Calu3 (cell line): ENCODE measurements at places on chromosomes 6 and 20. TPM values are rescaled to one million over a fixed set of nuclear protein-coding genes. Genes with fewer than 3 reads are reported as not detected.
A peak's percentile ranks its signal among the peaks of the same experiment; 100 is the strongest.

DNA sequence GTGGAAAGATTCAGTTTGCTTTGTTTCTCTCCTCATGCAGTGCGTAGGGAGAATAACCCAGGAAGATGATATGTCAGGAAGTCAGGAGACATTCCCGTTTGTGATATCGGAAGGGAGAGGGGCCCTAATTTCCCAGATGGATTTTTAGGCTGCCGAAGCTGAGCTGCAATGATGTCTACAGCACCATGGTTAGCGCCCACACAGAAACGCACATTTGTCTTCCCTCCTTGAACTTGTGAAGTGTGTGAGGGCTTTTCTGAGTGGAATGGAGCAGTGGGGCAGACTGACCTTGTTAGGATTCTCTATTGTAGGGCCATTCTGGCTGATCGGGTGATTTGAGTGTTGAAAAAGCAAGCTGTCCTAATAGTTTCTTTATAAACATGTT lies 191.3 kb upstream of the ARG1 start:
- no peak for DNase-seq
- peaks cover 66% of the 10 kb centered on the region for H3K27me3 ChIP-seq
- no peak overlapping the region for H3K27ac ChIP-seq
- no peaks in the 10 kb centered on the region for H3K4me1 ChIP-seq
- no peak overlapping the region for H3K4me3 ChIP-seq
- H3K36me3 ChIP-seq, result no peaks in the 10 kb centered on the region

GRCh38 chr6:105326216-105326615 lies 76.7 kb downstream of the PREP start:
- no peak overlapping the region for H3K27ac ChIP-seq
- H3K4me3 ChIP-seq, result no peak overlapping the region
- H3K4me1 ChIP-seq, result peaks cover 39% of the 10 kb centered on the region
- no peak for DNase-seq
- no peaks in the 10 kb centered on the region for H3K27me3 ChIP-seq
- peaks cover 24% of the 10 kb centered on the region for H3K36me3 ChIP-seq

- no peak overlapping the region for H3K4me3 ChIP-seq
- H3K36me3 ChIP-seq, result no peaks in the 10 kb centered on the region
- DNase-seq, result no peak
- H3K27me3 ChIP-seq, result no peaks in the 10 kb centered on the region
- no peaks in the 10 kb centered on the region for H3K4me1 ChIP-seq
These were observed 318.2 kb upstream of the RGS17 start for GRCh38 chr6:153449279-153449678.

DNA sequence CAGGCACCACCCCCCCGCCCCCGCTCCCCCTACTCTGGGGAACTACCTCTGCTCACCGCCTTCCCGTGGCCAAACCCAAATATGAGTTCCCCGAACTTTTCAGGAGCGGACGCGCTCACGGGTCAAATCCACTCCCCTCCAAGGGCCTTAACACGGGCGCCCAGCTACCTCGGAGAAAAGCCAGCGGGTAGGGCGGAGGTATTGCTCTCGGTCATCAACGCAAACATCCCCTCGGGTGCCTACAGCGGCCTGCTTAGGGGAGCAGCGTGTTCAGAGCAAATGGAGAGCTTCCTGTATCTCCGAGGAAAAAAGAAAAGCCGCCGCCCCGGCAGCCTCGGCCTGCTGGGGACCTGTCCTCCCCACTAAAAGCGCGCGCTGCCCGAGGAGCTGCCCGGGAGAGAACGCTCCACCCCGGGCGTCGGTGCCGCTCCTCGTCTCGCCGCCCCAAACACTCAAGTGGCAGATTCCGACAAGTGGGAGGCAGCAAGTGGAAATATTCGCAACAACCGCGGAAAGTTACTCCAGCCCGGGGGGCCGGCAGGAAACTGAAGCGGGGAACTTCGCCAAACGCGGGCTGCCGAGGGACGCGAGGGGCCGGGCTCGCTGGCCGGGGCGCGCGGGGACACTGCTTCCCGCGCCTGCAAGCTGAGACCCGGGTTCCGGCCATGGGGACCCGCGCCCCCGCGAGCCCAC lies 699 bp downstream of the PTPRT start:
- no peak overlapping the region for H3K27ac ChIP-seq
- H3K27me3 ChIP-seq, result peaks cover 96% of the 10 kb centered on the region
- no peak for DNase-seq
- no peak overlapping the region for H3K4me3 ChIP-seq
- no peaks in the 10 kb centered on the region for H3K36me3 ChIP-seq
- H3K4me1 ChIP-seq, result peaks cover 8% of the 10 kb centered on the region

GRCh38 chr6:137365707-137366437 lies 128.3 kb downstream of the OLIG3 start:
- no peaks in the 10 kb centered on the region for H3K4me1 ChIP-seq
- no peak overlapping the region for H3K4me3 ChIP-seq
- H3K36me3 ChIP-seq, result no peaks in the 10 kb centered on the region
- no peaks in the 10 kb centered on the region for H3K27me3 ChIP-seq
- H3K27ac ChIP-seq, result no peak overlapping the region

DNA sequence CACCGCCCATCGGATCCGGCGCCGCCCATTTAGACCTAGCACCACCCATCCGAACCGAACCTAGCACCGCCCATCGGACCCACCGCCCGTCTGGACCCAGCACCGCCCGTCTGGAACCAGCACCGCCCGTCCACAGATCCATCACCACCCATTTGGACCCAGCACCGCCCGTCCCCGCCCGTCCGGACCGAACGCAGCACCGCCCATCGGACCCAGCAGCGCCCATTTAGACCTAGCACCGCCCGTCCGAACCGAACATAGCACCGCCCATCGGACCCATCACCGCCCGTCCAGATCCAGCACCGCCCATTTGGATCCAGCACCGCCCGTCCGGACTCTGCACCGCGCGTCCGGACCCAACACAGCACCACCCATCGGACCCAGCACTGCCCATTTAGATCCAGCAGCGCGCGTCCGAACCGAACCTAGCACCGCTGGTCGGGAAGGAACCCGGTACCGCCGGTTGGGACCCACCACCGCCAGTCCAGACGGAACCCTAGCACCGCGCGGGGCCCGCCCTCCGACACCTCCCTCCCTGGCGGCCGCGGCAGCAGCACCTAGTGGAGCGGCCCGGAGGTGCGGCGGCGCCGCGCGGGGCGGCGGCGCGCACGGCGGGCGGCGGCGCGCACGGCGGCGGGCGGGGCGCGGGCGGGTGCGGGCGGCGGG lies 348 bp upstream of the AFDN start:
- H3K4me1 ChIP-seq, result peaks cover 17% of the 10 kb centered on the region
- H3K27ac ChIP-seq, result peak overlapping the region; percentile 93
- peak overlapping the region; percentile 97 for H3K4me3 ChIP-seq
- H3K27me3 ChIP-seq, result no peaks in the 10 kb centered on the region

DNA sequence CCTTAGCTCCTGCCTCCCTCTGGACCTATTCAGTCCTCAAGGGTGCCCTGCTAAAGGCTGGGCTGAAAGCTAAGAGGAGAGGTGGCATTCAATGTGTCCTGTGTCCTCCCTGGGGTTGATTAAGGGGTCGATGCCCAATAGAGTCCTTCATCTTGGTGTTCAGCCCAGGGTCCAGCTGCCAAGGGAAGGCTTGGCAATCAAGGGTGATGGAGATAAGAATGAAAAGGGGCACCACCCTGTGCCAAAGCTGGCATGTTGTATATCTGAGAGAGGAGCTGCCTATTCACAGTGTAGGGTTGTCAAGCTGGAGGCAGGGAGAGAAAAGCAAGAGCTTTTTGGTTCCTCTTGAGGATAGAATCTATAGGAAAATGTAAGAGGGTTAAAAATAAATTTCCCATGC lies 12.3 kb downstream of the C20orf173 start:
- H3K4me1 ChIP-seq, result peaks cover 20% of the 10 kb centered on the region
- no peaks in the 10 kb centered on the region for H3K27me3 ChIP-seq
- no peak overlapping the region for H3K27ac ChIP-seq
- peaks cover 9% of the 10 kb centered on the region for H3K36me3 ChIP-seq
- no peak overlapping the region for H3K4me3 ChIP-seq

DNA sequence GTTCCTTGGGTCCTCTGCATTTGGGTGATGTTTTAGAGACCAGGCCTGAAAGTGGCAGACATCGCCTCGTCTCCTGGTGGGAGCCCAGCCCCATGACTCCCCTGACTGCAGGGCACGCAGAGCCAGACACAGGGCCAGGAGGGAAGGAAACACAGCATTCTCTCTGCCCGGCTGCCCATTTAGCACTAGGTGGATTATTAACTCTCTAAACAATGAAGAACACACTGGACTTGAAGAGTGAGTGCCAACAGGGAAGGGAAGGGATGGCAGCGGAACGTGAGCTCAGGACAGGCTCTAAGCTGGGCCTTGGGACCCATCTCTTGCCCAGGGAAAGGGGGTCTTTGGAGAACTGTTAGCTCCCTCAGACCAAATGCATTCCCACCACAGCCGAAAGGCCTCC lies 80.4 kb downstream of the TBXT start:
- H3K27ac ChIP-seq, result no peak overlapping the region
- H3K36me3 ChIP-seq, result peaks cover 5% of the 10 kb centered on the region
- no peak for DNase-seq
- no peaks in the 10 kb centered on the region for H3K4me1 ChIP-seq
- H3K4me3 ChIP-seq, result no peak overlapping the region

DNA sequence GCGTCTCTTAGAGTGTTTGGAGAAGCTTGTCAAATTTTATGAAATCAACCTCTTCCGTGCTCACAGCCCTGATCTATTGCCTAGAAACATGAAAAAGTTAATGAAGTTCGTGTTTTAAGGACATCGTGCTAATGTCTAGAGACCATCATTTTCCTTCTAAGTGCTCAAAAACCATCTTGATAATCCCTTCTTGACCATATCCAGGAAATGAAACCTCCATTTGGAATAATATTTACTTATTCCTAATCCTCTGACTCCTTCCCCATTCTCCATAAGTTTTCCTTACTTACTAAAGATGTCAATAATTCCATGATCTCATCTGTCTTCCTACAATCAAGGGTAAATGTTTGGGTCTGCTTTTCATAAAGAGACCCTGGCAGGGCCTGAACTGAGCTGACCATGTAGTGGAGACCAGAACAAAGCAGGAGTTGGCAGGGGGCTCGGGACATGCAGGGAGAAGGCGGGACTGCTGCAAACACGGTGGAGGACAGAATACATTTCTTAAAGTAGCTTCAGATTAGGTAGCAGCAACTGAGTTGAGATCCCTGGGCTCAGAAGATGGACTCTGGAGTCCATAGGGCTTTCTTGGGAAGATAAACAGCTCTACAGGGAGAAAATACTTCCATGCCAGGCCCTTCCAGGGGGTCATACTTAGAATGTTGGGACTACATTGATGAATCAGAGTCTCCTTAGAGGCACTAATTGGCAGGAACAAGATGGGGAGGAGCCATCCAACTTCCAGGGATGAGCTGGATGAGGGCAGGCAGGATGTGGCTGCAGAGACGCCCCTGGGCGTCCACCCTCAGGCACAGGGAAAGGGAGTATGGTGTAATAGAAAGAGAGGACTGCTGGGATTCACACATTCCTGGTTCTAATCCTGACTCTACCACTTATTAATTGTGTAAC lies 100.7 kb downstream of the RIN2 start:
- no peak overlapping the region for H3K27ac ChIP-seq
- H3K4me1 ChIP-seq, result peaks cover 21% of the 10 kb centered on the region
- no peaks in the 10 kb centered on the region for H3K27me3 ChIP-seq
- no peak overlapping the region for H3K4me3 ChIP-seq
- no peaks in the 10 kb centered on the region for H3K36me3 ChIP-seq
- no peak for DNase-seq

DNA sequence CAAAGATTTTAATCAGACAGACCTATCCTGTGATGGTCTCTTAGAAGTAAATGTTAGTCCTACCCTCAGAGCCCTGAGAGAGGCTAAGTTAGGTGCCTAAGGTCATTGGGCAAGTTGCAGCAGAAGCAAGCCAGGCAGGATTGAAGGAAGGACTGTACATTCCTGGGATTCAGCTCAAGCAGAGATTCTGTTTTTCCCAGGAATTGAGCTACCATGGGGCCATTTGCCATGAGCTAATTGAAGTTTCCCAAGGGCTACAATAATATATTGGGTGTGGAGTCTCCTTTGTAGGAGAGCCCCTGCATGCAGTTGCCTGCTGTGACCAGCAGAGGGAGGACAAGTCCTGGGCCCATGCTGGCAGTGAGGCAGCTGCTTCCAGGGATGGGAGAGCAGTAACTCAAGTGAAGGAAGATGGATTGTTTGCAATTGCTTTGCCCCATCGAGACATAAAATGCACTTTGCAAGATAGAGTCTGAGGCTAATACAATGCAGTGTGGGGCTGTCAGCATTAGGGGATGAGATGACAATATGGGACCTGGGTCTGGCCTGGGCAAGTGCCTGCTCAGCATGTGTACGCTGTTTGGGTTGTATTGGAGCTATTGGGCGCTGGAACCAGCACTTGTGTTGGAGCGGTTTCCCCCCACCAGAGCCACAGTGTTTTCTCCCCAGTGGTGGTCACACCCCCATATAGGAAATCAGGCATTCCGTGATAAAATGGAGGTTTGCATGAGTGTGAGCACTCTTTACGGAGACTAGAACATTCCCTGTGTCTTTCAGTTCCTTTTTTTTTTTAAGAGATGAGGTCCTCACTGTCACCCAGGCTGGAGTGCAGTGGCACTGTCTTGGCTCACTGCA lies 27.9 kb downstream of the DNMT3B start:
- DNase-seq, result peak; percentile 90
- no peak overlapping the region for H3K4me3 ChIP-seq
- no peak overlapping the region for H3K27ac ChIP-seq
- peaks cover 4% of the 10 kb centered on the region for H3K36me3 ChIP-seq

DNA sequence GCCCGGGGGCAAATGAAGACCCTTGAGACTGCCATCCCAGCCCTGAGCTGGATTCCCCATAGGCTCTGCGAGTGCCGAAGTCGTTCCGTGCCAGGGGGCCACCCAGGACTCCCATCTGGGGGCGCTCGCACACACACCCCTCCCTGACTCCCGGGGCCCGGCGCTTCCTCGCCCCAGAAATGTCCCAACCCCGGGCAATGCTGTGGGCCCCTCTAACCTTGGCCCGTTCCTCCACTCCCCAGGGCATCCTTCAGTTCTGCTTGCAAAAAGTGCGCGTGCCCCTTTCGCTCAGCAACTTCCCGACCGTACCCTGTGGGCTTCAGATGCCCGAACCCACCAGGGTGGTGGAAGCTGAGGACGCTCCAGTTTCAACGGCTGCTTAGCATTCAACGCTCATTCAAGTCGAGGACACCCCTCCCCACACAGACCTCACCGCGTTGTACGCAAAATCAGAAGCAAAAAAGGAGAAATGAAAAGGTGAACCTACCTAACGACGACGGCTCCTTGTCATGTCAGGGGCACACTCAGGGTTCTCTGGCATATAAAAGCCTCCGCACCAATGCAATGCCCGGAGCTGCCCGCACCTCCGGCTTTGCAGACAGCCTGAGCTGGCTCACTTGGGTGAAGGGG lies 25.3 kb downstream of the RIPOR2 start:
- H3K4me3 ChIP-seq, result peak overlapping the region; percentile 76
- peaks cover 15% of the 10 kb centered on the region for H3K36me3 ChIP-seq
- peaks cover 7% of the 10 kb centered on the region for H3K4me1 ChIP-seq
- no peak overlapping the region for H3K27ac ChIP-seq
- peak; percentile 45 for DNase-seq
- H3K27me3 ChIP-seq, result peaks cover 100% of the 10 kb centered on the region

- no peaks in the 10 kb centered on the region for H3K36me3 ChIP-seq
- no peak overlapping the region for H3K4me3 ChIP-seq
- H3K4me1 ChIP-seq, result no peaks in the 10 kb centered on the region
- no peak for DNase-seq
- no peak overlapping the region for H3K27ac ChIP-seq
These were observed 13.9 kb downstream of the GCM2 start for GRCh38 chr6:10867952-10868351.

- H3K27ac ChIP-seq, result peak overlapping the region; percentile 57
- DNase-seq, result no peak
- H3K4me3 ChIP-seq, result no peak overlapping the region
- H3K36me3 ChIP-seq, result no peaks in the 10 kb centered on the region
These were observed 117.2 kb downstream of the PDE10A start for GRCh38 chr6:165545806-165546205.

Gene SPDEF
- 6.3 and 7.9 TPM in 2 replicates for total RNA-seq

Gene HLA-DQA2
- 2.1 and 2.4 TPM in 2 replicates for total RNA-seq

Gene GRM4
- total RNA-seq, result not detected in 2 replicates

Gene SEL1L2
- total RNA-seq, result not detected in 2 replicates

Gene PI3
- 52.0 and 52.1 TPM in 2 replicates for total RNA-seq
